ENCODE measurements at places on chromosomes 1 and 21. TPM values are rescaled to one million over a fixed set of nuclear protein-coding genes. Genes with fewer than 3 reads are reported as not detected.

DNA sequence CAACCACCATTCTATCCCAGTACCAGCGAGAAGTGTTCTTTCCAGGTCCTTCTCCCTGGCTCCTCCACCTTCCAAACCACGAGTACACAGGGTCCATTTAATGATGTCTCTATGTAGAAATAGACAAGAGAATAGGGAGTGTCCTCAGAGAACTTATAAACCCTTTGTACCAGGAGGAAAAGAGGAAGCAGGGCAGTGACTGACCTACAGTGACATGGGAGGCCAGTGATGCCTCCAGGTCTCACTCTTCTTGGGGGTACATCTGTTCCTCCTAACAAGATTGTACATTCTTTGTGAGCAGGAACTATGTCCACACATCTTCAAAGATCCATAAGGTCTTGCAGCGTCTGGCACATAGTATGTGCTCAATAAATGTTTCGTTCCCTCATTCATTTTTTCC is 18.7 kb upstream of the FMOD start:
- no peak for DNase-seq

- no peak for DNase-seq
Measured at GRCh38 chr1:180250883-180251509, 20.9 kb downstream of the LHX4 start.

The TCHH gene
- total RNA-seq: 0.05 TPM

The CR1L gene
- 0.33 TPM for total RNA-seq

The PLA2G2F gene
- total RNA-seq: not detected

GRCh38 chr1:15341634-15342407 is 67.9 kb upstream of the EFHD2 start:
- no peak for DNase-seq

GRCh38 chr1:7646164-7646563 is 124.9 kb upstream of the VAMP3 start:
- DNase-seq: no peak

The CRP gene
- total RNA-seq: 4,637 TPM

The FCRL3 gene
- 0.59 TPM for total RNA-seq

GRCh38 chr1:23553231-23554126 is 5.8 kb downstream of the ID3 start:
- no peak for DNase-seq

The POLR3C gene
- total RNA-seq: 22.0 TPM

DNA sequence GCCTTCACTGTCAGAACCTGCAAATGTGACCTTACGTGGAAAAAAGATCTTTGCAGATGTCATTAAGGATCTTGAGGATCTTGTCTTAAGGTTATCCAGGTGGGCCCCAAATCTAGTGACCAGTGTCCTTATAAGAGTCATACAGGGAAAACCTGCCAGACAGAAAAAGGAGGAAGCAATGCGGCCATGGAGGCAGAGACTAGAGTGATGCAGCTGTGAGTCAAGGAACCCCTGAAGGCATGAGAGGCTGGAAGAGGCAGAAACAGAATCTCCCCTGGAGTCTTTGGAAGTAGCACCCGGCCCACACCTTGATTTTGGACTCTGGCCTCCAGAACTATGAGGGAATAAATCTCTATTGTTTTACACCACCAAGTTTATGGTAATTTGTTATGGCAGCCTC is 36.5 kb upstream of the DNASE2B start:
- DNase-seq: no peak

- DNase-seq: no peak
Measured at GRCh38 chr1:54547601-54548388, at the start of gene ACOT11. ACOT11 (plus strand) TSS chr1:54548228; CDS start chr1:54548310, 82 bp downstream.

DNA sequence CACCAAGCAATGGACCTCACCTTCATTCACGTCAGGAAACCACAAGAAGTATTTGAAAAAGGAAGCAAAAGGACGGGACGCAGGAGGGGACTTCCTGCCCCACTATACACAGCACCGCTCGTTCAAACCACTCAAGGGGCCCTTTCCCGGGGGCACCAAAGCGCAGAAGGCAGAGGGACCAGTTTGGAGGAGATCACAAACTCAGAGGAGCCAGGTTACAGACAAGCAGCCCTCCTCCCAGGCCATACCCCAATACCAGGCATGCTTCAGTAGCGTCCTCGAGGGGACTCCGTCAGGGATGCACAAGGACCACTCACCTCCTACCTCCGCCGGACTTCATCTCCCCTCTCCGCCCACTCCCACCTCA is 685 bp downstream of the CRTC2 start:
- DNase-seq: no peak

The CSF1 gene
- 6.3 TPM for total RNA-seq

DNA sequence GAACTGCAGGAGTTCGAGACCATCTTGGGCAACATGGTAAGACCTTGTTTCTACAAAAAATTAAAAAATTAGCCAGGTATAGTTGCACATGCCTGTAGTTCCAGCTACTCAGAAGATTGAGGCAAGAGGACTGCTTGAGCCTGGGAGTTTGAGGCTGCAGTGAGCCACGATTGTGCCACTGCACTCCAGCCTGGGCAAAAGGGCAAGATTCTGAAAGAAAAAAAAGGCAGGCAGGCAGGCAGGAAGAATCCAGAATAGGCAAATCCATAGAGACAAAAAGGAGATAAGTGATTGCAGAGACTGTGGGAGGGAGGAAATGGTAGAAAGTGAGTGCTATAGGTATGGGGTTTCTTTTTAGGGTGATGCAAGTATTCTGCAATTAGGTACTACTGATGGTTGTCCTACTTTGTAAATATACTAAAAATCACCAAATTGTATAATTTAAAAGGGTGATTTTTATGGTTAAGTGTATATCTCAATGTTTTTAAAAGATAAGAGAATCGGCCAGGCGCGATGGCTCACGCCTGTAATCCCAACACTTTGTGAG is 29.4 kb downstream of the ZZZ3 start:
- no peak for DNase-seq

DNA sequence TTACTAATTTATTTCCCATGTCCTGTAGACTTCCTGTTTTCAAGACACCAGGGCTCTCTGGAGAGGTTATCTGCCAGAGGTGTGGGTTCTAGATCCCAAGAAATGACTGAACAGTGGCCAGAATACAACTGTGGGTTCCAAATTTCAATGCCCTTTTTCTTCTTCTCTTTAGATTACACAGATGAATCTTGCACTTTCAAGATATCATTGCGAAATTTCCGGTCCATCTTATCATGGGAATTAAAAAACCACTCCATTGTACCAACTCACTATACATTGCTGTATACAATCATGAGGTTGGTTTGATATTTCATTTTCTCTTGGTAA is 15.0 kb downstream of the IFNAR2 start:
- no peak for DNase-seq

- no peak for DNase-seq
Measured at GRCh38 chr1:116066868-116067565, 44.2 kb upstream of the MAB21L3 start.

DNA sequence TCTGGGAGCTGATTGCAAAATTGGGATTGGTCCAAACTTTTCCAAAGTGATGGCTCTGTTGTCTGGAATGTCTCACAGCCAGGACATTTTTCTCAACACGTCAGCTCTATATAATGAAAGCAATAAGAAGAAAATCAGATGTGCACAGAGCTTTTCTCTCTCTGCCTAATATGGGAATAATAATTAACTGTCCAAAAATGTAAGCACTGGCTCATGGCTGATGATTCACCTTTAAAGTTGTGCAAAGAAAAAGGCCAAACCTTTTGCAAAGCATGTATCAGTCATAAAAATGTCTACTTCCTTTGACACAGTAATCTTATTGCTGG is 30.4 kb downstream of the ZNF281 start:
- DNase-seq: no peak

GRCh38 chr1:22416555-22417454 is 34.8 kb upstream of the ZBTB40 start:
- DNase-seq: peak; percentile 82

DNA sequence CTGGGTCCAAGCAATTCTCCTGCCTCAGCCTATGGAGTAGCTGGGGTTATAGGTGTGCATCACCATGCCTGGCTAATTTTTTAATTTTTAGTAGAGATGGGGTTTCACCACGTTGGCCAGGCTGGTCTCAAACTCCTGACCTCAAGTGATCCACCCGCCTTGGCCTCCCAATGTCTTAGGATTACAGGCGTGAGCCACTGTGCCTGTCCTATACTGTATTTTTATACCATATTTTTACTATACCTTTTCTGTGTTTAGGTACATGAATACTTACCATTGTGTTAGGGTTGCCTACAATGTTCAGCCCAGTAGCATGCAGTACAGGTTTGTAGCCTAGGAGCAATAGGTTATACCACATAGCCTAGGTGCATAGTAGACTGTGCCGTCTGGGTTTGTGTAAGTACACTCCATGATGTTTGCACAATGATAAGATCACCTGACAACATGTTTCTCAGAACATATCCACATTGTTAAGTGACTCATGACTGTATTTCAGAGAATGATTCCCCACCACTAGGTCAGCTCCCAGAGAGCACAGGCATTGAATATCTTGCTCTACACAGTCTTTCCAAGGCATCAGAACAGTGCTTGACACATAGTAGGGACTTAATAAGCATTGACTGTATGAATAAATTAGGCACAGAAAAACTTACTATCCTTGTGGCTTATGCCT is 6.0 kb upstream of the CITED4 start:
- no peak for DNase-seq

DNA sequence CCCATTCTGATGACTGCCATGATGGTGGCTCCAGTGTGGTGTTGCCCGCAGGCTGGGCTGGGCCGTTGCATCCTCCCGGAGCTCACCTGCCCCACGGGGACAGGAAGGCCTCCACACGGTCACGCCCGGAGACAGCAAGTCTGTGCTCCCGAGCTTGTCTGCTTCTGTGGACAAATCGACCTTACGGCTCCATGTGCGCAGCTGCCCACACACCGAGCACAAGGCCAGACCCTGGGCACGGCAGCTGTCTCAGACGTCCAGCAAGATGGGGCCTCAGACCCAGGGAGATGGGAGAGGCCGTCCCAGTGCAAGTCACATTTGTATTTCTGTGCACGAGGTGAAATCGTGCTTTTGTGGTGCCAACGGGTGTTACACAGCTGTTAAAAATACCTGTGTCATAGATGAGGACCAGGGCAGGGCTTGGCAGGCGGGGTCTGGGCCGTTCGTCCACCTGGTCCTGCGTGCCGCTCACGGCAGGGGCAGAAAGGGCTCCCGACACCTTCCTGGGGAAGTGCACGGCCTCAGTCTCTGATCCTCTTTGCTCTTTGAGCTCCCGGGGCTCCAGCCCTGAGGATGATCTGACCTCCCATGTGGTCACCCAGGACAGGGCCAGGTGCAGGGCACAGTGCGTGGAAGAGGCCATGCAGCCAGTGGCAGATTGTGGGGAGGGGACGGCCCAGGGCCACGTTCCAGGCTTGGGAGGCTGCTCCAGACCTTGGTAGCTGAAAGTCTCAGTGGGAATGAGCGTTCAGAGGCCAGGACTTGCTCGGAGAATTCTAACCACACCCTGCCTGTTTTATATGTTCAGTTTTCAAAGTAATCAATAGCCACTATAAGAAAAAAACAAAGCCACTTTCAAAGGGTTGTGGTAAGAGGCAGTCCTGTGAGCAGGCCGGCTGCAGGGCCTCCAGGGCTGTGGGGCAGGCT is 13.5 kb downstream of the COL6A1 start:
- no peak for DNase-seq

DNA sequence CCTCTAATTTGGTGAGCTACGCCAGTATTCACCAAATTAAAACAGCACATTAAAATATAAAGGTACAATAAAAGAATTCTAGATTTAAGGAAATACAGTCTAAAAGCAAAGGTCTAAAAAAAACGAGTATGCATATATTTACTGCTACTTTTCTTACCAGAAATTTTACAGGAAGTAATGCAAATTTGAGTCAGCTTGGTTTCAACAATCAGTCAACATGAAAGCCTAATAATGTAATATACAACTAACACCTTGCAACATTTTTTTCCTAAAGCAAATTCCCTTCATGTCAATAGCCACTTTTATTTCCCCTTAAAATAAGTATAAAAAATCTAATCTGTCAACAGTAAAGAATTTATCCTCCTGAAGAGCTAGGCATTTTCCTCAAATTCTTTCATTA is 11.9 kb downstream of the PTP4A2 start:
- DNase-seq: no peak

DNA sequence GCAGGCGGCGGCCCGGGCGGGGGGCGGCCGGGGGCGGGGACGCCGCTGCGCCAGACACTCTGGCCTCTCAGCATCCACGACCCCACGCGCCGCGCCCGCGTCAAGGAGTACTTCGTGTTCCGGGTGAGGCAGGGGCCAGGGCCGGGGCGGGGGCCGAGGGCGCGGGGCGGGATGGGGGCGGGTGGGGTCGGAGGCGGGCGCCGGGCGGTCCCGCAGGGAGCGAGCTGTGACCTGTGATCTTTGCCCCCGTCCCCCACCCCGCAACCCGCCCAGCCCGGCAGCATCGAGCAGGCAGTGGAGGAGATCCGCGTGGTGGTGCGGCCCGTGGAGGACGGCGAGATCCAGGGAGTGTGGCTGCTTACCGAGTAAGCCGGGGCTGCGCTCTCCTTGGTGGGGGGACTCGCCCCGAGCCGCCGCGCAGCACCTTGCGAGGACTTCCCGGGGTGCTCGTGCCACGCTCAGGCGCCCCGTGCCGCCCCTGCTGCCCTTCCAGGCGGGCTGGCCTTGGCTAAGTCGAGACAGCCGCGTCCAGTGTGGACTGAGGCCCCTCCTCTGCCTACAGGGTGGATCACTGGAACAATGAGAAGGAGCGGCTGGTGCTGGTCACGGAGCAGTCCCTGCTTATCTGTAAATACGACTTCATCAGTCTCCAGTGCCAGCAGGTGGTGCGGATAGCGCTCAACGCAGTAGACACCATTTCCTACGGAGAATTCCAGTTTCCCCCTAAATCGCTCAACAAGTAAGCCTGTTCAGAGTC is 514 bp downstream of the TPRG1L start:
- DNase-seq: peak; percentile 70

GRCh38 chr21:15753741-15754140 is 24.0 kb downstream of the USP25 start:
- no peak for DNase-seq

The PRAMEF7 gene
- not detected for total RNA-seq

DNA sequence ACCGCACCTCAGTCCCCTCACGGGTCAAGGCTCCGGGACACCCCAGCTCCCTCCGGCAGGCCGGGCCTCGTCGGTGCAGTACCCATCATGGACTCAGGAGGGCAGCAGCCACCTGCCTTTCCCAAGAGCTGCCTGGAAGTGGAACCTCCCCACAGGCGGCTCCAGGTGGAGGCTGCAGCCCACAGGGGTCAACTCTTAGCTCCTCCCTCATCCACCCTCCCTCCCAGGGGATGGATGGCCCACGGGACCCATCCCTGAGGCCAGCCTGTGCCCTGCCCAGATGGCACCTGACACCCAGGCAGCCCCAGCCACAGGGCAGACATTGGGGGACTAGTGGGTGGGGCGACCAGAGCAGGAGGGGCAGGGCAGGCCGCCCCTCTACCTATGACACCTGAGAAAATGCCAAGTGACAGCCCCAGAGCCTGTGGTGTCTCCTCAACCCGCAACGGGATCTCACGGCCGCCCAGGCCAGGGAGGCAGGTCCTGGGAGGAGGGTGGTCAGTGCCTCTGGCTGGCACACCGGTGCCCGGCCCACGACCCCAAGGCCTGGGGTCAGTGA is 1.2 kb upstream of the ARHGEF16 start:
- DNase-seq: peak; percentile 80

The KCNE2 gene
- not detected for total RNA-seq

Data from liver (tissue), 10 donors.